Epithelial cell of proximal tubule (primary cell): ENCODE measurements at places on chromosomes 4 and X. TPM values are rescaled to one million over a fixed set of nuclear protein-coding genes. Genes with fewer than 3 reads are reported as not detected.

SPANXB1 gene
- total RNA-seq = 0.65 TPM in 1 of 2 replicates, not detected in the other

PI4K2B gene
- total RNA-seq = 24.4 and 27.4 TPM in 2 replicates

VMA21 gene
- total RNA-seq = 27.0 and 43.6 TPM in 2 replicates

ATP11C gene
- 19.2 and 19.4 TPM in 2 replicates for total RNA-seq

SPON2 gene
- 1.4 and 18.1 TPM in 2 replicates for total RNA-seq

KLHL34 gene
- 0.12 and 0.65 TPM in 2 replicates for total RNA-seq

UVSSA gene
- 3.5 and 4.0 TPM in 2 replicates for total RNA-seq

GAGE12H gene
- not detected in 2 replicates for total RNA-seq

AMOT gene
- total RNA-seq = 10.9 and 13.7 TPM in 2 replicates

MAGEC2 gene
- total RNA-seq = not detected in 2 replicates

ARHGEF38 gene
- total RNA-seq = 0.07 and 0.46 TPM in 2 replicates

ATP1B4 gene
- not detected in 2 replicates for total RNA-seq

CYBB gene
- total RNA-seq = not detected in 2 replicates

CLTRN gene
- total RNA-seq = 1.7 and 3.3 TPM in 2 replicates

DCAF4L1 gene
- 0.07 TPM in 1 of 2 replicates, not detected in the other for total RNA-seq

CNGA1 gene
- 0.87 and 2.8 TPM in 2 replicates for total RNA-seq

KCND1 gene
- total RNA-seq = 0.51 and 1.1 TPM in 2 replicates

RAI2 gene
- 0.17 TPM in 1 of 2 replicates, not detected in the other for total RNA-seq

MGAT4D gene
- not detected in 2 replicates for total RNA-seq

CENPVL3 gene
- 0.07 and 0.23 TPM in 2 replicates for total RNA-seq
